Stimulated activated CD4-positive, alpha-beta T cell treated with anti-CD3 and anti-CD28 coated beads, Interleukin-4, amount 100 ng/mL, for 4 hours (primary cell): ENCODE measurements at places on chromosomes 6 and 20.

DNA sequence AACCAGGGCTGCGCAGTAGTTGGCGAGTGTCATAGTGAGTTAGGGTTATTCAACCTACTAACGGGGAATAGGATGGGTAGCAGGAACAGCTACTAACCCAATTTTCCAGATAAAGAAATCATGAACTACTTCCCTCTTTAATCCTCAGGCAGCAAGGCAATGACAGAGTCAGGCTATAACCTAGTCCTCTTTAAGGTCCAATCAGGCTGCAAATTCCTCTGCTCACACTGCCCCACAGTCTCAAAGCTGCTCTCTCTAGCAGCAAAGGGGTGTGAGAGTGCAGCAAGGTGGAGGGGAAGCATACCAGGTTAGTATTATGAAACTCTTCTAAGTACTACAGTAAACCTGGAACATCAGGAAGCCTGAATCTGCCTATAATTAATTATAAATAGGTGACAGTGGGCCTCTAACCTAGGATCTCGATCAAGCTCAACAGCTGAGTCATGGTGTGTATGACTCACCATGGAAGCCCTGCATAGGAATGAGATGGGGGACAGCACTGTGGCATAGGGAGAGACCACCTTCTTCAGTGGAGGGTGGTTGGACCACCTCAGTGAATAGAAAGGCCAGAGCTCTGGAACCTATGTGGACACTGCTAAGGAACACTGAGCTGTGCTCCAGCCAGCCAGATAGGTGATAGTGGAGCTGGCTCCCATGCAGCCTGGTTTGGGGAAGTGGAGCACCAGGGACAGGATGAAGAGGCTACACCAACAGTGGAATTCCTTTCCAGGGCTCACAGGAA lies 7.9 kb downstream of the PEX6 start:
- no peak for DNase-seq

DNA sequence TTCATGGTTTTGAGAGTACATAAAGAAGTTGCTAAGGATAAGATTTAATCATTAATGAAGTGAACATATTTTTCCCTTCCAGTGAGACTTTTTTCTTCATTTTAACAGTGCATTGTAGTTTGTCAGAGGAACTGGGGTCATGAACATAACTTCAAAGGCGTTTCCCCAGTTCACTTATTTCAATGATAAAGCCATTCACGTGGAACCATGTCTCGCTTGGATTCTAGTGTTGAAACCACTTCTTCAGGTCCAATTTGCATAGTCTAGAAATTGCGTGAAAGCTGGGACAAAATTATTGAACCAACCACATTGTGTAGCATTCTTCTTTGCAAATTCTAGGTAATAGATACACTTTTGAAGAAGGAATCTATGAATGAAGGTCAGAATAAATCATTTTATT lies 197.0 kb downstream of the CLIC5 start:
- no peak for DNase-seq

GRCh38 chr20:56391596-56392131 lies 351 bp downstream of the AURKA start:
- DNase-seq = no peak

GRCh38 chr6:130239755-130240154 lies 17.0 kb upstream of the SAMD3 start:
- no peak for DNase-seq

DNA sequence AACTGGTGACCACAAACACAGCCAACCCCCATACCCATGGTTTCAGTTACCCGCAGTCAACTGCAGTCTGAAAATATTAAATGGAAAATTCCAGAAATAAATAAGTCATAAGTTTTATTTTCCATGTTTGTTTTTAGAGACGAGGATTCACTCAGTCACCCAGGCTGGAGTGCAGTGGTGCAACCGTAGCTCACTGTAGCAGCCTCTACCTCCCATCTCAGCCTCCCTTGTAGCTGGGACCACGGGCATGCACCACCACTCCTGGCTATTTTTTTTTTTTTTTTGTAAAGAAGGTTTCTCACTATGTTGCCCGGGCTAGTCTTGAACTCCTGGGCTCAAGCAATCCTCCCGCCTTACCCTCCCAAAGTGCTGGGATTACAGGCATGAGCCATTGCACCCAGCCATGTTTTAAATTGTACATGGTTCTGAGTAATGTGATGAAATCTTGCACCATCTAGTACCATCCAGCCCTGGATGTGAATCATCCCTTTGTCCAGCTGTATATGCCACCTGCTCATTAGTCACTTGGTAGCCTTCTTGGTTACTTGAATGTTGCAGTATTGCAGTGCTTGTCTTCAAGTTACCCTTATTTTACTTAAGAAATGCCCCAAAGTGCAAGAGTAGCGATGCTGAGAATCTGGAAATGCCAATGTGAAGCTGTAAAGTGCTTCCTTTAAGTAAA lies 14.5 kb downstream of the CSNK2A1 start:
- DNase-seq = no peak

DNA sequence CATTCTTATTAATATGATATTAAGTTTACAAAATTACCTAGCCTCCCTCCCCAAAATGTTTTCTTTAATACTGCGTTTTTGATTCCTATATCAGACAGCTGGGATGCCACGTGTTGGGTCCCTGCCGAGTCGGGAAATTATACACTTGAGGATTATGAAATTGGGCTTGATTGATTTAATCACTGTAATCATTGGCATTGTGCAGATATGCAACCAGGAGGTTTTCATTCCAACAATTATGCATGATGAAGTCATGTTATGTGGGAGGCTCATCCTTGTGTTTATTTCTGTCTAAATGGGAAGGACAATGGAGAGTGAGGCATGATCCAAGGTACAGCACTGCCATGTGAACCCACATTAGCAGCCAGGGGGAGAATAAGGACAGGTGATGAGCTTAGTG lies 30.6 kb upstream of the RIPOR2 start:
- no peak for DNase-seq

DNA sequence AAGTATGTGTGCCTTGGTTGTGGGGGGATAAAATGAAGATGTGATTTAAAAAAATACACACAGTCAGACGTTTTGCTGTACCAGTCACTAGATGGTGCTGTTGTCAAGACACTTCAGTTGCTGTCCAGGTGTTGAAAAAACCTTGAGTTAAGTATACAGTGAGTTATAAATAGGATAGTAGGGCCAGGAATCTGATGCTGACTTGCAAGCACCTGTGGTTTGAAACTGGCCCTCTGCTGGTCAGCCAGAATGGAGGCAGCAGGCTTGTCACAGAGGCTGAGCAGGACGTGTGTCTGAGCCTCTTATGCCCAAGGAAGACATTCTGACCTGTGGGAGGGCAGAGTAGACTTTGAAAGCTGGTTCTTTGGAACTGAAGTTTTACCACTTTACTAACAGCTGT lies 27.8 kb downstream of the RNF8 start:
- no peak for DNase-seq

DNA sequence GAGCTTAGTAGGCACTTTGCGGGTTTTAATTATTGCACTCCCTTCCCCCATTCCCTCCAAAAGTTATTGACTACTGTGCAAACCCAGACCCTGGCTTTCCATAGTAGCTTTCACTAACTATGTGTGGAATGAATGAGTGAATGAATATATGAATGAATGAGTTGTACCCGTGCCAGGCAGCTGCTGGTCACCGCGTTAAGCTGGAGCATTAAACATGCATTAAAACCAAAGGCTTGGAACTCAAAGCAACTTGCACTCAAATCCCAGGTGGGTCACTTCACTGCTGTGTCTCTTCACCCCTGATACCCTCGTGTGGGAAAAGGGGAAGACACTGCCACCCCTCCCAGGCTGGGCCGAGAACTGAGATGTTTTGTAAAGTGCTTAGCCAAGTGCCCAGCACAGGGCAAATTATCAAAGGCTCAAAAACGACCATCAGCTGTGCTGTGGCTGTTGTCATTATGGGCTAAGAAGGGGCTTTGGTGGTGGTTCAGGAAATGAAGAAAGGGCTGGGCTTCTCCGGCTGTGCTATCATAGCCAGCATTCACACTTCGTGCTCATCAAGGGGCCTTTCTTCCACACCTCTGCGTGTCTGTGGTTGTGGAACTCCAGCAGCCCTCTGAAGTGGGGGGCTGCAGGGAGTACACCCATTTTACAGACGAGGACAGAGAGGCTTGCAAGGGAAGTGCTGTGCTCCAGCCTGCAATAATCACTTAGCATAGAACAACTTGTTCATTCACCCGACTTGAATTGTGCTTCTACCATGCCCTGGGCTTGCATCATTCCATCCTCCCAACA lies 60.2 kb upstream of the STX16 start:
- DNase-seq = no peak

- no peak for DNase-seq
These were observed 279.1 kb upstream of the THEMIS start for GRCh38 chr6:128179876-128180438.

DNA sequence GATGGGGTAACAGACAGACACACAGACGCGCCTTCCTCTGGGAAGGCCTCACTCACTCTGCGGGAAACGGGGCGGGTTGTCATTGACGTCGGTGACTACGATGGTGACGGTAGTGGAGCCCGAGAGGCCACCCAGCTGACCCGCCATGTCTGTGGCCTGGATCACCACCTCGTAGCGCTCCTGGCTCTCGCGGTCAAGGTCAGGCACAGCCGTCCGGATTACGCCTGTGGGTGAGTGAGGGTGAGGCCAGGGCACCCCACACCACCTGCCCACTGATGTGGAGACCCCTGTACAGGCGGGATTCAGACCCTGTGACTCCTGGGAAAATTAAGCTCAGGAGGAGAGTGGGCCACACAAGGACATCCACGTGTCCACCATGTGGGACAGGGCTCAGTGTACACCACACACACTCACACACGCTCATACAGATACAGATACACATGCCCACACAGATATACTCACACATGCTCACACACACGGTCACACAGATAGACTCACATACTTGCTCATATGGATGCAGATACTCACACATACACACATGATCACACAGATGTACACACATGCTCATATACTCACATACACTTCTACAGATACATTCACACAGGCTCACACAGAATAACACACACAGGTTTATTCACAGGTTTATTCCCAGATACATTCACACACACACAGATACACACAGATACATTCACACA lies 91.4 kb downstream of the CDH22 start:
- DNase-seq = no peak

- DNase-seq = no peak
These were observed 231.4 kb downstream of the FOXC1 start for GRCh38 chr6:1841136-1841535.

GRCh38 chr6:150448221-150448620 lies 79.4 kb downstream of the IYD start:
- DNase-seq = no peak

- DNase-seq = no peak
These were observed 65.9 kb downstream of the RIN2 start for GRCh38 chr20:19823971-19824370.

DNA sequence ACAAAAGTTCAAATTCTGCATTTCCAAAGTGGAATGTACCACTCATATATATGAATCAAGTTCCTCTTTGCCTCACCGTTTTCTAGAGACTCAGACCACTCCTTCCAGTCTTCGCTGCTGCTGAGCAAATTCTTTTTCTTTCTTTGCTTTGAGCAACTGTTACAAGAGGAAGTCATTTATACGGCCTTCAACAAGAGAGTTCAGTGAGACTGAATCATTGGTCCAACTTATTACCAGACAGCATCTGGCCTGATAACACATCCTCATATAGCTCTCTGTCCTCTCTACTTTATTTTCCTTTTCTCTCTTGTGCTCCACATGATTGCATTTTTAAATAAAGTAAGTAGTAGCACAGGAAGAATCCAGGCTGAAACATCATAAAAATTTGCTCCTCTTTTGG lies 652.7 kb downstream of the PHF3 start:
- DNase-seq = no peak

GRCh38 chr6:154276810-154277628 lies 79.6 kb downstream of the IPCEF1 start:
- DNase-seq = no peak

DNA sequence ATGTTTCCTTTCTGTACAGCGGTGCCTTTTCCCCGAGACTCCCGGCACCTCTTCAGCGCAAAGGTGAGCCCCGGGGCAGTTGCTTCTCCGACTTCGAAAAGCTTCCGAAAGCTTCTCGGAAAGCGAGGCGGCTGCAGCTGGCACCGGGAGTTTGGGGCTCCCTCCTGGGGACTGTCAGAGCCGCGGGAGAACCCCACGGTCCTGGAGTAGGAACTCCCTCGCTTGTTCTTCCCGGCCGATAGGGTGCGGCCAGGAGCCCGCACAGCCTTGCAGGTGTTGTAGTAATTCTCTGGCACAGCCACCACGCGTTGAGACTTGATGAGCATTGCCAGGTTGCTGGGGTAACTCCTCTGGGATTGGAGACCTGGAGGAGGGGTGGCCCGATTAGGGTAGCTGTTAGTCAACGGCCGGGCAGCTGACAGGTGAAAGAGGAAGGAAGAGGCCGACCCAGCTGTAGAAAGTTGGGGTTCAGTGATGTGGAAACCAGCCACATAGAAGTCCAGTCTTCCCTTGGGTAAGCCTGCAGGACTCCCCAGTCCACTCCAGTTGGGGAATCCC lies 721 bp downstream of the KDM1B start:
- DNase-seq = peak; percentile 45

GRCh38 chr6:152161501-152161900 lies 354.0 kb downstream of the ESR1 start:
- DNase-seq = no peak

GRCh38 chr20:11047559-11047958 lies 373.8 kb upstream of the JAG1 start:
- DNase-seq = no peak

DNA sequence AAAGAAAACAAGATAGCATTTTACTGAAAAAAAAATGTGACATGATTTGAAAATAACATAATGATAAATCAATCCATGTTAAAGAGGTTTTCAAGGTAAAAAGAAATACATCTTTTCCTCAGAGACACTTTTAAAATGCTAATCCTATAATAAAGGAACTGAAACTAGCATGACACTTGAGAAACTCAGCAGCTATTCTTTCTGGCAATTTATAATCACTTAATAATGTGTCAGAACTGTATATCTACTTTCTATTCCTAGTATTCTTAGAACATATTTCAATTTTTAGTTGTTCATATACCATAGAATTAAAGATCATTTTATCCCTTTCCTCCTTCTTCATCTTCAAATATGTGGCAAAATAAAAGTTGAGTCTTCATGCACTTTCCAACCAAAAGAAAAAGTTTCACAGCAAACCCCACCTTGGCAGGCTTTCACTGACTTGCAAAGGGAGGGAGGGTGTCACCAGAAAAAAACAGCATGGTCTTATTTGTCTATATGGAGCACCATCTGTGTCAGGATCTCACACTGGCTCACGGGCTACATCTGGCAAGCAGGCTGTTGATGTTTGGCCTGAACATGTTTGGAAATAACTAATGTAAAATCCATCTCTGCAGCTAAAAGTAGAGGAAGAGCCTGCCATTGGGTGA lies 48.5 kb downstream of the FHL5 start:
- no peak for DNase-seq

DNA sequence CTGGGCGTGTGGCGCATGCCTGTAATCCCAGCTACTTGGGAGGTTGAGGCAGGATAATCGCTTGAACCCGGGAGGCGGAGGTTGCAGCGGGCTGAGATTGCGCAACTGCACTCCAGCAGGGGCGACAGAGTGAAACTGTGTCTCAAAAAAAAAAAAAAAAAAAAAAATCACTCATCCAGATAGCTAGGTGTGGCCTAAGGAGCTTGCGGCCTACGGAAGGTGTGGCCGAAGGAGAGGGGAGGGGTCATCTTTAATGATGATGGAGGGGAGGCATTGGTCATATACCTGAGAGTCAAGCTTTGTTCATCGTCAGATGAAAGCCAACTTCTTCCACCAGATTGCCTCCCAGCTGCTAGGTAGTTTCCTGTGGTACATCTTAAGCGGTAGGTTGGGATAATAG lies 801 bp upstream of the PPARD start:
- no peak for DNase-seq
